ENCODE measurements at places on chromosomes 1 and 21.

DNA sequence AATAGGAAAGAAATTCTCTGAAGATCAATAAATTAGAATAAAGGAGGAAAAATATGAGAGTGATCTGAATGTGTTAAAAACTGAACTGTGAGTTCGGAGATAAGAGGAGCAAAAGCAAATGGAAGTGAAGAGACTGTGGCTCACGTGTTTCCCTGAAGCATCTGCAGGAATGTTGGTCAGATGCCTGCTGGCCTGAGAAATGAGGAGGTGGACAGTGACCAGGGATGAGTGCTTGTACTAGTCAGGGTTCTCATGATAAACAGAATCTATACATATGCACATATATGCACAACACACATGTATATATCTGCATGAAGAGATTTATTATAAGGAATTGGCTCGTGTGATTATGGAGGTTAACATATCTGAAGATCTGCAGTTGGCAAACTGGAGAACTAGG lies 103.4 kb upstream of the TIAM1 start:
- DNase-seq = no peak

- DNase-seq = no peak
Measured at GRCh38 chr1:106290805-106291501, 765.5 kb upstream of the PRMT6 start.

- no peak for DNase-seq
Measured at GRCh38 chr1:187460093-187460492, 631.3 kb downstream of the PLA2G4A start.

- no peak for DNase-seq
Measured at GRCh38 chr1:179369751-179370341, 4.1 kb downstream of the AXDND1 start.

DNA sequence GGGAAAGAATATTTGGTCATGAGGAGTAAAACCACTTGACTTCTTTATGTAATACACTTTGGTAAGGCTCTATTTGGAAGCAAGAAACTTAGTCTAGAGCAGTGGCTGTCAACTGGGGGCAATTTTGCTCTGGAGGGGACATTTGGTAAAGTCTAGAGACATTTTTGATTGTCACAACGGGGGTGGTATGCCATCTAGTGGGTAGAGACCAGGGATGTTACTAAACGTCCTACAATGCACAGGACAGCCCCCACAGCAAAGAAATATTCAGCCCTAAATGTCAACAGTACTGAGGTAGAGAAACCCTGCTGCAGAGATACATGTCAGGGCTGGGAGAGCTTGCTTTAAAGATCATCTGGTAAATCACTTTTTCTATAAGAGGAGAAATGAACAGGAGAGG lies 13.5 kb downstream of the FUCA1 start:
- no peak for DNase-seq

DNA sequence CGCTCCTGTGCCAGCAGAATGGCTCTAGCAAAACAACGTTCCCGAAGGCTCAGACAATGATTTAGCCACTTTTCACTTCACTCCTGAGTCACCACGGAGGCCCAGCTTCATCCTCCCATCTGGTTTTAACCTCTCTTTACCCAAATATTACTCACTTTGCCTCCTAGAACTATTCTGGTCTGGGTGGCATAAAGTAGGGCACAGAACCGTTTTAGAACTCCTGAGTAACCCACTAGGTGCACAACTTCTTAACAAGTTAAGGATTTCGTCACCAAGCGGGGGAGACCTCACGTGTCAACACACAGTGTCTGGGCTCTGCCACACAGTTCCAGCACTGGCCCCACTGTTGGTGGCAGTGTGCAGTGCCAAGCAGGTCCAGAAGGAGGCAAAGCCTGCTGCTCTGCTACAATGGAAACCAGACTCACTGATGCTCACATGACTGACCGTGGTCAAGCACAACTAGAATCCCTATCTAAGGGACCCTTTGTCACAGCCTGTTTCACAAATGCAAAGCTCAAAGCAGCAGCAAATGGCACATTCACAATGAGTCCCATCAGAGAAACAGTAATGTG lies 121.7 kb downstream of the SIPA1L2 start:
- DNase-seq = no peak

- DNase-seq = no peak
Measured at GRCh38 chr1:17018849-17019248, 7.1 kb upstream of the ATP13A2 start.

DNA sequence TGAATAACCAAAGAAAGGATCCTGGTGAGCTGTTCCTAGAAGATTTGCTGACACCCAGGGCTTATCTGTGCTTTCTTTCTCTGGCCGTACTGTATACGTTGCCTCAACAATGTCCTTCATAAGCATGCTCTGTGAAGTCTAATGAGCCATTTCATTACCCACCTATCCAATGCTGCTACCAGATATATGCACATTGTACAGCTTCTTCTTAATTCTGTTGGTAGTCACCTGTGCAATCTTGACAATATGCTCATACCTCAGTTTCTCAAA lies 731.8 kb upstream of the NCAM2 start:
- no peak for DNase-seq

DNA sequence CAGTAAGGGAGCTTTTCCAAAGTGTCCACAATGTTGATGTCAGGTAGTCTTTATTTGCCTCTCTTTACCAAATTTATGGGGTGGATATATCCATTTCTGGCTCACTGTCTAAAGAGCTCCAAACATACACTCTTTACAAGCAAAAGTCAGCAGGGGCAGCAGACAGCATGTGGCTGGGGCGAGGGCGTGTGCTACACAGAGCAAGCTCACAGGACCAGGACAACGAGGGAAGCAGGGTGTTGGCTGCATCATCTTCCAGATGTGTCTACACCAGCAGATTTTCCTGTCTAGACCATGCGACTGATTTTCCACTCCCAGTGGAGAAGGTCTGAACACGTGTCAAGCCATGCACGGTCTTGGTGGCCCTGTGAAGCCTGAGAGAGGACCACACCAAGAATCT lies 123.8 kb downstream of the TRABD2B start:
- DNase-seq = no peak

DNA sequence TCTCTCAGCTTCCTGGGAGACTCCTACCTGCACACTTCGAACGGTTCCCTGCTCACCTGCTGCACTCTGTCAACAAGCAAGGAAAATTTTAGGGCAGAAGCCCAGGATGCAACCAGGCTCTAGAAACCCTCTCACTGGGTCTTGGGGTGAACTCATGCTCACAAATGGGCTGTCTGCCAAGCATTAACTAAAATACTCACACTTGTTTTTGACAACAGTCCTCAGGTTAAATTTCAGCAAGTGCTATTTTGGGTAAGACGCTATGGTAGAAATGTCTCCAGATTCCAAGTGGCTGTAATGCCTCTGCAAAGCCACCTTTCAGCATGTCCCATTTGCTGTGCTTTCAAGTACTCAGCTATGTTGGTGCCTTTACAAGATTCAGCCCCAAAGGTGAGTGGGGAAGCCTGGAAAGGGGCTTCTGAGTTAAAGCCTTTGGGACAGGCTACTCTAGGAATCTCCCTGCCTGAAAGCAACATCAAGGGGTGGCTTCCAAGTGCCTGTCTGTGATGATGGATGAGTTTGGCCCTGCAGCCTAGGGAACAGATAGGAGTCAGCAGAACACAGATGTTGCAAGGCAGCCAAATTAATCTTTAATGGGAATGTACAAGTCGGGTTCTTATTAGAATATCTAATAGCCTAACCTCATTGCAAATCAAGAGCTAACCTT lies 211.9 kb upstream of the SPAG17 start:
- no peak for DNase-seq

- DNase-seq = no peak
Measured at GRCh38 chr1:179775009-179775408, 31.9 kb downstream of the FAM163A start.

- DNase-seq = no peak
Measured at GRCh38 chr21:31397515-31397926, 53.5 kb upstream of the TIAM1 start.

Data from cerebellar nuclear complex (tissue), 1 donor.